ENCODE measurements at places on chromosomes 5 and 9.

DNA sequence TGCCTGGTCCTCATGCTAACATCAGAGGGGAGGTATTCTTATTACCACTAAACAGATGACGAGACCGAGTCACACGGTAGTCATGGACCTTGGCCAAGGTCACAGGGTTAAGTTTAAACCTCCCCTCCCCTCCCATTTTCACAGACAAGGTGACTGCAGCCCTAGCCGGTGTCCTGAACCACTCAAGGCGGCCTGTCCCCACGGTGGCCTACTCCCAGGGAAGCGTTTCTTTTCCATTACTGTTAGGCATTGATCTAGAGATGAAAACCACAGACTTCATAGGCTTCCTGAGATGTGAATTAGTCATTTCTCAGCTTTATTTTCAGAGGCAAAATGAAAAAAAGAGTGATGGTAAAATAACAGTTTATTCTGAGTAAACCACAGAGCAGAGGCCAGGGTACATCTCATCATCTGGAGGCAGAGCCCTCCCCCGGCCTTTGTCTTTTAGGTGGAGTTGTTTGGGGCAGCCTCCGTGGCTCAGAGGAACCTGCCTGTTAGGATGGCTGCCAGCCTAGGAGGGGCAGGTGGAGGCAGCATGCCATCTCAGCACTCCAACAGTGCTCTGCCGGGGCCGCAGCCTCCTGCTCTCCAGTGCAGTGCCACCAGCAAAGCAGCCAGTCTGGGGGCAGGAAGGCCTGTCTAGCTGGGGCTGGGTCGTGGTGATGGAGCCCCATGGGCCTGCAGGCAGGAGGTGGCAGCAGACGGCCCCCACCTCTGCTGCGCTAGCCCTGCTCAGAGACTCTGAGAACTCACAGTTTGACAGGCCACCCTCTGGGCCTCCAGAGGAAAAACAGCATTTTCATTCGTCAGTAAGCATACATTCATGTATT is 71.2 kb downstream of the RAPGEF1 start:
- DNase-seq: peak; percentile 56

- DNase-seq: no peak
These were observed 14.6 kb upstream of the PBX3 start for GRCh38 chr9:125732562-125732961.

GRCh38 chr5:91865915-91866314 is 482.8 kb upstream of the ARRDC3 start:
- DNase-seq: no peak

- peak; percentile 18 for DNase-seq
These were observed 25.3 kb upstream of the PPP1R2B start for GRCh38 chr5:156824800-156825199.

GRCh38 chr5:167440846-167441245 is 850.6 kb upstream of the WWC1 start:
- no peak for DNase-seq

DNA sequence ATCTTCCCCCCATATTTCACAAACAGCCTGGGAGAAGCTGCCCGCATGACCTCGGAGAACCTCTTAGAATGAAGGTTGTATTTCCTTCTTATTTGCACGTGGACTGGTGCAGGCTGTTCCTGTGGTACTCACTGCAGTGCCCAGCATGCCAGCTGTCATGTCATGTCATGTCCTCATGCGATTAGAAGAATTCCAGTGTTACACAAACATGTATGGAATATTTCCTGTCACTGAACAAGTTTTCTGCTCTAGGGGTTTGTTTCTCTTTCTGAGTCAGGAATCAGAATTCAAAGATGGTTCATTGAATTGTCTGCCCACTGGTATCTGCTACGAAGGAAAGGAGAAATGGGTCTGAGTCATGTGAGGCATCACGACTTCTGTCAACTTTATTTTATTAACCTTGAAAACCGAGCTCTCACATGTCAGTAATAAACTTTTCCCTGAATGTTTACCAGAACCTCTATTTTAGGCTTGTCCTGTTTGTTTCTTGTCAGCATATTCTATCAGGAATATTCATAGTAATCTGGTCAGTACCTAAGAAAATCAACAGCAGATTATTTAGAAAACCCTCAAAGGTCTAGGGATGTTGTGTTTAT is 415.6 kb downstream of the GADD45G start:
- no peak for DNase-seq

DNA sequence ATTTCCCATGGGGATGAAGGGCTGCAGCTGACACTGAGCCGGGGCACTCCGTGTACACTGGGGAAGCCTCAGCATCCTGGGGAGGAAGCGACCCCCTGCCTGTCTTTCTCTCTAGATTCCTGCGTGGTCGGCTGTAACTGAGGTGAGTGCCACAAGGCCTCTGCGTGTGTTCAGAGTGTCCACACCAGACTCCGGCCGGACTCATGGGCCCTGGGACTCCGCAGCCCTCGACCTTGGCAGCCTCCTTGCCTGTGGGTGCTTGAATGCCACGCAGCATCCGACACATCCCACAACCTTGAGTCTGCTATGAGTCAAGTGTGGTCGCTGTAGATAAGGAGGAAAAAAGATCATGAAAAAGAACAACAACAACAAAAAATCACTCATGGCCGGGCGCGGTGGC is 23.4 kb downstream of the PAEP start:
- no peak for DNase-seq

DNA sequence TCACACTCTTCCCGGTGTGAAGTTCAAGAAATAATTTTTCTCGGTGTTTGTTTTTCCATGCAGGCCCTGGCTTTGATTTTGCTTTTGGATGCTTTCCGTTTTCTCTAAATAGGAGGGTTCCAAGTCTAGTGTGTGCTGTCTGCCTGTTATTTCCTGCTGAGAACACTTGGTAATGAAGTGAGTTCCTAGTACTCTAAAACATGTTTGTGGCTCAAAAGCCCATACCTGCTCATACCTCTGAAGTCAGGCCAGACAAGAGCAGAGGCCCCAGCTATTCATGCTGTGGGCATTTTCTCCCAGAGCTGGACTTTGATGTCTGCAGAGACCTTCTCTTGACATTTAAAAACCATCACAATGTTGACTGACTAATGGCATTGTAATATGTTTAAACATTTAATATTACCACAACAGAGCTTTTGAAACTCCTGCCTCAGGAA is 211.2 kb downstream of the GOLPH3 start:
- no peak for DNase-seq

GRCh38 chr5:72508241-72509170 is 1.3 kb upstream of the ZNF366 start:
- DNase-seq: no peak

- DNase-seq: no peak
These were observed 233.5 kb upstream of the ELL2 start for GRCh38 chr5:96195123-96195522.

- no peak for DNase-seq
These were observed 7.3 kb downstream of the BHMT2 start for GRCh38 chr5:79076819-79077218.

DNA sequence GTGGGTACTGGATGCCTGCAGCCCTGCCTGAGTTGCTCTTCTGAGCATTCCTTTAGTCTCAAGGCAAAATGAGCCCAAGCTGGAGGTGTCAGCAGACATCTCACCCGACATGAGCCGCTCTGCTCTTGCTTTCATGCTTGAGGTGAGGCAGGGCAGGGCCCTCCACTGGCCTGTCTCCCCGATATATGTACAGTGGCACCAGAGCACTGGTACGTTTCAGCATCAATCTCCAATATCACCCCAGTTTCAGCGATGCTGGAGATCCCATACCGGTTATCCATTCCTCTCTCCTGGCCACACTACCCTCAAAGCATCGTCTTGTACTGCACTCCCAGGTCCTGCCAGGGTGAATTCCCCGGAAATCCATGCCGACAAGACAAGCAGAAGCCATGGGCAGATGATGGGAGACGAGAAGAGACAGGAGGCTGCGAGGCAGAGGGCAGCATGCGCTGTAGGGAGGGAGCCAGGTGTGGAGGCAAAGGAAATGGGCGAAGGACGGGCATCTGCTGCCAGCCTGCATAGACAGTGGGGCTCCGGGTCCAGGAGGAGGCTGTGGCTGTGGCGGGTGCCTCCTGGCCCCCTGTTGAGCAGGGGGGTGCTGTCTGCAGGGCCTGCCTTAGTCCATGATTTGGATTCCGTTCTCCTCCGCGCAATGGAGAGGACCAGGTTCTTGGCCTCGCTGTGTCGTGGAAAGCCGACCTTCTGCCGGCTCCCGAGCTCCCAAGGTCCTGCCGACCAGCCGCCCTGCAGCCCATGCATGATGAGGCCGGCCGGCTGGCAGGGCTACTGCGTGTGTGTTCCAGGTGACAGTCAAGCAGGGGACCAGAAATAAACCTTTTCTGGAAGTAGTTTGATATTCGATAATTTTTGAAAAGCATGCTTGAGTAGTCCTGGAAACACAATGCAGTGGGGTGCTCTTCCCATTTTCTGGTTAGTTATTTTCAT is 152.2 kb upstream of the IRX2 start:
- no peak for DNase-seq

DNA sequence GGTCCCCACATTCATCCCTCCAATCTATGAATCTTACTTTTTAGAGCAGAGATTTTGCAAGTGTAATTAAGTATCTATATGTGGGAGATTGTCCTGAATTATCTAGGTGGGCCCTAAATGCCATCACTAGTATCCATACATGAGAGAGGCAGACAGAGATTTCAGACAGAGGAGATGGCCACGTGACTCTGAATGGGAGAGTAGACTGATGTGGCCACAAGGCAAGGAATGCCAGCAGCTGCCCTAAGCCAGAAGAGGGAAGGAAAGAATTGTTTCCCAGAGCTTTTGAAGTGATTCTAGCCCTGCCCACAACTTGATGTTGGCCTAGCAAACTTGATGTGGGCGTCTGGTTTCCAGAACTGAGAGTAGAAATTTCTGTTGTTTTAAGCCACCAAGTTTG is 90.1 kb upstream of the PCAT7 start:
- no peak for DNase-seq

DNA sequence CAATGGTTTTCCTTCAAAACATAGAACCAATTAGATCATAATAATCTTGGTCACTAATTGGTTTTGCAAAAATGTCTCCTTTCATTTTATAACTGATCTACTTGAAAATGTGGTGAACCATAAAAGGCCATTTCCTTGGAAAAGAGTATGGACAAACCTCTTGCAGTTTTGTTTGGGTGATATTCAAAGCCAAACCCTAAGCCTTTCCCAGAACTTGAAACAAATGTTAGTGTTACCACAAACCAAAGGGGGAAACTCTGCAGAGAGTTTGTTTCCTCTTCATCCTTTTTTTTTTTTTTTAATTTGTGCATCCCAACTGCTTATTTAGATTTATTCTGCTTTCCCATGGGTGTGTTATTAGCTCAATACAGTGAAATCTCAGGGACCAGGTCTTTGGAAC is 204.4 kb upstream of the ADAMTSL1 start:
- DNase-seq: no peak

GRCh38 chr5:71873191-71873591 is 154.1 kb downstream of the CARTPT start:
- DNase-seq: no peak

DNA sequence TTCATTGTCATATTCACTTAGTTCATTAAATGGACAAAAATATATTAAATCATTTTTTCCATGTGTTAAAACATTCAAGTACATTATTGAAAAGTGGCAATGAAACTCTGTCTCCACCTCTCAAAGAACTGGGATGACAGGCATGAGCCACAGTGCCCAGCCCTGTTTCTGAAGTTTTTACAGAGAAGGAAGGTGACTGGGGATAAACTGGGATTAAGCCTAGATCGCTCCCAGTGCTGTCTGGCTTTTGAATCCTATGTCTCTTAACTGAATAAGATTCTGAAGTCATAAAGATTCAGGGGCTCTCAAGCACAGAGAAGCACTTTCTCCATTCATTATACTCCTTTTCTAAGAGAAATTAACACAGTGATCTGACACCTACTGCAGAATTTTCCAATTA is 88.3 kb downstream of the SLC38A9 start:
- DNase-seq: no peak

DNA sequence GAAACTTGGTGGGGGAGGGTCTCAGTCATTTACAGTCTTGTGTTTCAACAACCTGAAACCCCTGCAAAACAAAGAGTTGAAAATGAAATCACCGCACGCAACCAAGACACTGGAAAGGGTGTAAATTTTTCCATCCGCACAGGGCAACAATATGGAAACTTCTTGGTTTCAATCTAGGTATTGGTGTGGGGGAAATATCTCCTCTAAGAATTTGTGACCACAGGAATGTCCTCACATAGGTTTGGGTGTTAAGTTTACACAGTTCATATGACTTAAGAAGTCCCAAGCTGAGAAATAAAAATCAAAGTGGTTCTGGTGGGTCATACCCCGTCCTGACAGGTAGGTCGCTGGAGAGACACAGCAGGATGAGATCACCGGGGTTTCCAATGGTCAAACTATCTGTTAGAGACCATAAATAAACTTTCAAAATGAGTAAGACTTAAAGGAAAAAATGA is 51.9 kb upstream of the PIP5K1B start:
- DNase-seq: no peak

DNA sequence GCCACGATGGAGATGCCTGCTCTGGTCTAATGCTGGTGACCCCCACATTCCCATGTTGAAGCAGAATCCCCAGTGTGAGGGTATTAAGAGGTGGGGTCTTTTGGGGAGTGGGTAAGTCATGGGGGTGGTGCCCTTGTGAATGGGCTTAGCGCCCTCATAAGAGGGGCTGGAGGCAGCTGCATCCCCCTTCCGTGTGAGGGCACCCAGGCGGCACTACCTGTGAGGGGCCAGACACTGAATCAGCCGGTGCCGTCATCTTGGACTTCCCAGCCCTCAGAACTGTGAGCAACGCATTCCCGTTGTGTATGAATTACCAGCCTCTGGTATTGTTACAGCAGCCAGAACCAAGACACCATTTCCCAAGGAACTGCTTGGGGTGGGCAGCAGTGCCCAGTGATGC is 27.0 kb upstream of the RNF130 start:
- no peak for DNase-seq

GRCh38 chr5:124614836-124615385 is 131.5 kb downstream of the ZNF608 start:
- no peak for DNase-seq

DNA sequence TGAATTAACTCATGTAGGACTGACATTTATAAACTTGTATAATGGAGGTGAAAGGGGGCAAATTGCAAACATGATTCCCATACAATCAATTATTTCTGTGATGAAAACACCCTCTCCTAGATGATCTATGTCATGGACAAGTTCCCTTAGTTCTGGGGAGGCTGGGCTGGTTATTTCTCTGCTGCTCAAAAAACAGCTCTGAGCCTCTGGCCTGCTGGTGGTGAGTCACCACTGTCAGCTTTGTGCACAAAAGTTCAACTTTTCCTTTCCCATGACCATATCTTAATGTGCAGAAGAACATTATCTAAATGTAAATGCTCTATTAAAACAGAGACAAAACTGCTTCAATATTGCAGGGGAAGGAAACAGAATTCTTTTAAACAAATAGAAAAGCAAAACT is 85.0 kb downstream of the HMHB1 start:
- DNase-seq: no peak

GRCh38 chr5:117588611-117589010 is 1014.0 kb upstream of the SEMA6A start:
- no peak for DNase-seq

- DNase-seq: no peak
These were observed 49.1 kb upstream of the GADD45G start for GRCh38 chr9:89555451-89556375.

Data from GM04503 (cell line).